ENCODE measurements at places on chromosomes 7 and 10. TPM values are rescaled to one million over a fixed set of nuclear protein-coding genes. Genes with fewer than 3 reads are reported as not detected.
A peak's percentile ranks its signal among the peaks of the same experiment; 100 is the strongest.

DNA sequence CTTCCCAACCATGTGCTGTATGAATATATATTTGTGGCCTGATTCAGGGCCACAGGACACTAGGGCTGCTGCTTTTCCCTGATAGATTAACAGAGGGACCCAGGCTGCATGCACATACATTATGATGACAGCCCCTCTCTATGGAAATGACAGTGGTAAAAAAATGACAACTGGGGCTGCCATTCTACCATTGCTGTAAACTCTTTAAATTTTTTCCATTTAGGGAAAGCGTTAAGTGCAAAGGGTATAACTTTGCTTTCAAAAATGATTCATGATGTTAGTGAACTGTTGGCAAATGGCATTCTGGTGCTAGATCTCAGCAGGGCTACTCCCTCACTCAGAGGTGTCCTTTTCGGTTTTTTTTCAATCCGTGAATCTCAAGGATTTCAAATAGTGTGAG lies 4.2 kb downstream of the CTBP2 start:
- DNase-seq = no peak

DNA sequence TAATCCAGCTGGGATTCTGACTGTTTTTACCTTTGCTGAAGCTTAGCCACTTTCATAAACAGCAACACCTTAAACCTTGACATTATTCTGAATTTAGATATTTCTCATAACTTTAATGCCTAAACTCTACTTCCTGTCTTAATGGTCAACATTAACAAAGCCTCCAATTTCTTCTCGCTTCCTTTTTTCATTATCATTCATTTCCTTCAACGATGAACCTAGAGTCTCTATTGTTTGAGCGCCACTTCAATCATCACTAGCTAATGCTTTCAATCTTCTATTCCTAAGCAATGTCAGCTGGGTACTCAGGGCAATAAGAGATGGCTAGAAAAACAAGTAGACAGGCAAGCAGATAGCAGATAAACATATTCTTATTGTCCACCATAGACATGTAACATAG lies 96.6 kb upstream of the TMEM196 start:
- DNase-seq = no peak

GRCh38 chr10:536371-536925 lies 153.0 kb downstream of the DIP2C start:
- no peak for DNase-seq

The ASAH2 gene
- total RNA-seq = 2.8 TPM

DNA sequence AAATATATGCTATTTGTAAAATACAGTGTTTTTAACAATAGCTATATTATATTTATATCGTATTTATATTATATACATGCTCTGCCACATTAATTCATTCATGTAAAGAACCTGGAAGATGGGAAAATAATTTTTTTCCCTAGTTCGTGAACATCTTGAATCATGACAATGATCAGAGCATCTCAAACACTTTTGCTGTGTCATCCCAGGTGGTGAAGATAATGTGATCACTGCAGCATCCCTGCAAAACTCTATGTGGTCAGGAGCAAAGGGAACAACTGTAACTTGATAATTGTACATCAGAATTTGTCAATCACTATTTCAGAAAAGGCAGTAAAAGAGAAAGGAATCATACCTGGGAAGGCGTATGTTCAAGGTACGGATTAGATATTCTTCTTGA lies 39.3 kb downstream of the RAPGEF5 start:
- DNase-seq = no peak

- DNase-seq = no peak
These were observed 31.1 kb upstream of the PLEKHS1 start for GRCh38 chr10:113720386-113720785.

- DNase-seq = no peak
These were observed 109.8 kb upstream of the SEMA3A start for GRCh38 chr7:84304407-84304806.

DNA sequence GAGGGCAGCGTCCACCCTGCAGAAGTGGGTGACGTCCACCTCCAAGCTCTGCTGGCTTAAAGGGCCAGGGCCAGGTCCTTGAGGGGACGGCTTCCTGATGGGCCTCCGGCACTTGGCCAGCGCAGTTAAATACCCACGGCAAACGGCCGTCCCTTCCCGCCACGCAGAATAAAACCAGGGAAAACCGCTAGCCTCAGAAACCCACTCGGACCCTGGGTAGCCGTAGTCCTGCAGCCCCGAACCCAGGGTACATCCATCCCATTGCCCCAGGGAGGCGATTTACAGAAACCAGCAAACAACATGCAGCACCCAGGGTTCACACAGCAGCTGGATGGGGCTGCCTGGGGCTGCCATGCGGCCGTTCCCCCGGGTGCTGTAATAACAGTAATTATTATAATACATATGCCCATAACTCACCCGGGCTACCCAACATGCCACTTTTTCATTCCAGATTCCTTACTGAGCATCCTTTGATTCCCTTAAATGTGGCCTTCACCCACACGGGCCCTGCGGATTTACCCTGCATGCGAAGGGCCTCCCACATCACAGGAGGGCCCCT lies 81.5 kb upstream of the PDGFA start:
- DNase-seq = no peak

DNA sequence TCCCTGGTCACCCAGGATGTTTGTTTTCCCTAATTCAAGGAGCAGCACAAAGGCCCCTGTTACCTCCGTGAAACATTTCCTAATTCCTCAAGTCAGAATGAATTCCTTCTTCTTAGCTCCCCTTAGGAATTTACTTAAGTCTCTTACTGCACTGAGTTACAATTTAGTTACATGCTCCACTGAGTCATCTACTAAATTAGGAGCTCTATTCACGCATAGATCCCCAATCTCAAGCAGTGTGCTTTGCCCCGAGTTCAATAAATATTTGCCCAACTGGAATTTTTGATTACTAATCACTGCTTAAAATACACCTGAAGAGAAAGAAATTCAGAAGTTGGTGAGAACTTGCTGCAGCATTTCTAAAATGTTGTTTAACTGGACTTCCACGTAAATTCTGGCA lies 329.4 kb upstream of the MYO3A start:
- no peak for DNase-seq

The COBL gene
- 87.3 TPM for total RNA-seq

The CAMK1D gene
- 19.4 TPM for total RNA-seq

DNA sequence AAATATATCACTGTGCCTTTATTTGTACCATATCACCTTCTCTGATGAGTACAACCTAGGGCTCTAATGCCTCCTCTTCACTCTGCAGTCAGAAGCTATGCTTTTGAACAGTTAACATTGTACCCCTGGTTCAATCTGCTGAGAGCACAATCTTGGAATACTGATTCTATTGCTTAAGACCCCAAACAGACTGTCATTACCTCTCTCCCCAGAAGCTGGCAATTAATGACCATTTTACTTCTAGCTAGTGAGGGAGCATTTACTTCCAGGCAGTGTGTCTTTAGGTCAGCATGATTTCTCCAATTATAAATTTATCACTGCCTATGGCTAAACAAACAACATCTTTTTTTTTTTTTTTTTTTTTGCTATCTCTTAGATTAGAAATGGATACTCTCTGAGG lies 36.0 kb upstream of the SPOCK2 start:
- no peak for DNase-seq

The NUP205 gene
- 30.9 TPM for total RNA-seq

DNA sequence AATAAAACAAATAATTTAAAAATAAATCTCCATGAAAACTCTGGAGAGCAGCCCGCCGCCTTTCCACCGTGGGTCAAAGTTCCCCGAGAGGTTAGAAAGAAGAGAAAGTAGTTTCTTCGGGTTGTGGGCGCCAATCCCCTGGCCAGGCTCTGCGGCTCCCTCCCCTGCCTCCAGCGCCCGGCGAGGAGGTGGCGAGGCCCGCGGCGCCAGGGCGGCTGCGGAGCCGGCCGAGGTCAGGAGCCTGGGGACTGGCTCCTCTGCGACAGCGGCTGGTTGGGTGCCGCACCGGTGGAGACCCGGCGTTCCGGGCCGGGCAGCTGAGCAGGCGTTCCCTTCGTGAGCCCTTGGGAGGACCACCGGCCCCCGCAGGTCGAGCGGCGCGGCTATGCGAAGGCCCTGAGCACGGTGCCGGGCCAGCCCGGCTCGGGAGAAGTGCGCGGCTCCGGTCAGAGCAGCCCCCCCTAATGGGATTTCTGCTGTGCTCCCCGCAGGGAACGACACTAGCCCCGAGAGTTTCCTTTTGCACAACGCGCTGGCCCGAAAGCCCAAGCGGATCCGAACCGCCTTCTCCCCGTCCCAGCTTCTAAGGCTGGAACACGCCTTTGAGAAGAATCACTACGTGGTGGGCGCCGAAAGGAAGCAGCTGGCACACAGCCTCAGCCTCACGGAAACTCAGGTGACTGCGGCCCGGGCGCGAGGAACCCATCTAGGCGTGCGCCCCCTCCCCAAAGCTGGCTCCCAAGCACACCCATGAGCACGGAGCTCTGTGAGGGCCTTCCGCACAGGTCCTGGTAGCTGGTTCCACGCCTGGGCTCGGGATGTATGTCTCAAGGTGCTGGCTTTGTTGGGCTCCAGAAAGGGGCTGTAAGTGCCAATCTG lies 2.8 kb downstream of the EMX2 start:
- no peak for DNase-seq

DNA sequence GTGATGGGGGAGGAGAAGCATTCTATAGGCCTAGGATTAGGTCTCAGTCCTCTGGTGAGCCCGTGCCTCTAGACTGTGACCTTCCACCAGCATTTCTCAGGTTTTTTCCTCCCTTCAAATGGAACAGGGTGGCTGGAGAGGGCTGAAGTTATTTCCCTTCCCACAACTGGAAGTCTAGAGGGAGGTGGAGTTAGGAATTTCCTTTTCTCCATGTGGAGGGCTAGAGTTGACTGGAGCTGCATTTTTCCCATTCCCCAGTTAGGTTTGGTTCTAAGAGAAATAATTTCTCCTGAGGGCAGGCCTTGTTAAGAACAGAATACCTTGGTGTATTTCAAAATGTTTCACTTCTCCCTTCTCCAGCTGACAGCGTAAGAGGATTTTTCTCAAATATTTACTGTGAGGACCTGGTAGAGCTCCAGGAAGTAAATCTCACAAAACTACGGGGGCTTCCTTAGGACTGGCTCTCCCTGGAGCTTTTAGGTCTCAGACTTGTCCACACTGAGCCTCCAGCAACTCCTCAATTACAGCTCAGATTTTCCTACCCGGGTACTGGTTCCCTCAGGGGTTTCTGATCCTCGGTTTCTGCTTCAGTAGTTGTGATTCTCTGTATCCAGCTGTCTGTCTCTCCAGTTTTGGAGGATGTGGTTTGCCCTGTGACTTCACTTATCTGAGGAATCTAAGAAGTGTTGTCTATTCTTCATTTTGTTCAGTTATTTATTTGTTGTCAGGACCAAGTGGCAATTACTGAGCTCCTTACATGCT lies 6.0 kb upstream of the REEP3 start:
- no peak for DNase-seq

DNA sequence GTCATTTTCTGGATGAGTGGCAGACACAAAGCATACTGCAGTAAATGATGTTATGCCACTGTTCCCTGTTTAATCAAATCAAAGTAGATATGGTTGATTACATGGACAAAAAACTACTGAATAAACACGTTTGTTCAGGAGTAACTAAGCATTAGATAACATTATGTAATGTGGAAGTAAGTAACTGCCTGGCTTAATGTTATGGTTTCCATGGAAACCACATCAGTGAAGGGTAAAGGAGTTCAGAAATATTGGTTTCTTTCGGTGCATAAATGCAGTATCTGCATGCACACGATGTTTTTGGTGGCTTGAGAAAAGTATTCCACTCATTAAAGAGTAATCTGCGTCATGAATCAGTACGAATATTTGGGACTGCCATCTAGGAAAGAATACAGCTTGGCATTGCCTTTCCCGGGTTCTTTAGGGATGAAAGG lies 131.3 kb upstream of the PRKCQ start:
- no peak for DNase-seq

DNA sequence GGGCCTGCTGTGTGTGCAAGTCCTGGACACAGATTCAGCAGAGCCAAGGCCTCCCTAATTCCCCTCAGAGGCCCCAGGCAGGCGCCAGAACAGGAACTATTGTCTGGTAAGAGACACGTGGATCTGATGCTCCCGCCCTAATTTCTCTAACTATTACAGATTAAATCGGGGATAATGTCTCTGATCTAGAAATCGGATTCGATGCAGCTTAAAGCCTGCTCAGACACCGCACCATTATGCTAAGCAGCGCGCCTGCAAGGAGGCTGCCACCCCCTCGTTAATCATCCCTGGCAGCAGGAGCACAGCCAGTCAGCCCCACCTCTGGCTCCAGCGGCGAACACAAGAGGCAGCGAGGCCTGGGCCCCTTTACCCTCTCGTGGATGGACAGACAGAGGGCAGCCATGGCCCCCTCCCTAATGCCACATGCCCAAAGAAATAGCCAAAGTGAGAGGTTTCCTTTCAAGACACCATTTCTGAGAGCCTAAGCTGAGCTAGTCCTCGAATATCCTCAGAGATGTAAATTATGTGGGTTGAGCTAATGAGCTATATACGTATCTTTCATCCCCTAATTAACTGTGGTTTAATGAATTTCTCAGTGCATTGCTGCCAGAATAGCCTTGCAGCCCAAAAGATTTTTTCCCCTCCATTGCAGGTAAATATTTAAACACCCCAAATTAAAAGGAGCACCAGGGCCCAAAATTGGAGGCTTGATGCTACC lies 122.1 kb downstream of the GRID1 start:
- no peak for DNase-seq

The ACSM6 gene
- total RNA-seq = not detected

GRCh38 chr7:151448261-151449252 lies 8.6 kb upstream of the CRYGN start:
- peak; percentile 71 for DNase-seq

DNA sequence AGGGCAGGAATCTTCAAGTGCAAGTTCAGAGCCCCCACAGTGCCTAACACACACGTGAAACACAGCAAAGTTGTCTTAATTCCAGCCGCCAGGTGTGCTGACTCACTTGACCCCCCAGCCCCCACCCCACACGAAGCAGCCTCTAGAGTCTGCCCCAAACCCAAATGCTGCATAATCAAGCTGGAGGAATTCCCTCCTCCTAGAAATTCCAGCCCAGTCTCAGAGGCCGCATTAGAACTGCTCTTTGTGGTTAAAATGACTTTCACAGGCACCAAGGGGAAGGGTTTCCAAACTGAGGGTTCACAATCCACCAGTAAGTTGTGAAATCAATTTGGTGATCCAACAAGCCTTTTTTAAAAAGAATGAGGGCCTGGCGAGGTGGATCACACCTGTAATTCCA lies 67.0 kb upstream of the PLXNA4 start:
- DNase-seq = no peak

- no peak for DNase-seq
These were observed 190.2 kb downstream of the GPAM start for GRCh38 chr10:111993321-111993720.

DNA sequence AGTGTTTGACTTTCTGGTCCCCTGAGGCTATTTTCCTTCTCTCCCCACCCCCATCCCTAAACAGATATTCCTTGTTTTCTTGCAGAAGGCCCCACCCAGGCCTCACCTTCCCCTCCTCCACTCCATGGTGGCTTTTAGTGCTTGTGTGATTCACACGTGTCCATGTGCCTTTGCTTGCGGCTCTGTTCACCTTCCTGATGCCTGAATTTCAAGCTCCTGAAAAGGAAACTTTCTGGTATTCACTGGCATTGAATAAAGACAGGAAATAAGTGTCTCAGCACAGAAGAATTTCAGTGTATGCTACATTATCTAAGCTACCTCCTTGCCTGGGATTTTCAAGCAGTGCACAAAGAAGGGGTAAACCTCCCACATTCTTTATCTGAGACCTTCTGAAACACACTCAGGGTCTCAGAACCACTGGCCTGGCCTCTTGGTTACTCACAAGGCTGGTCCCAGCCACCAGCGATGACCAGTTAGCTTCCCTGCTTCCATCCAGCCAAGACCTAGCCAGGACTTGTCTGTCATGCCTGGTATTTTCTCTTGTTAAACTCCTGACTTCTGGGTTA lies 17.2 kb upstream of the UBE2H start:
- peak; percentile 27 for DNase-seq

Measured in mucosa of gallbladder (tissue), 1 donor.